ENCODE measurements at places on chromosomes 12 and 14.

DNA sequence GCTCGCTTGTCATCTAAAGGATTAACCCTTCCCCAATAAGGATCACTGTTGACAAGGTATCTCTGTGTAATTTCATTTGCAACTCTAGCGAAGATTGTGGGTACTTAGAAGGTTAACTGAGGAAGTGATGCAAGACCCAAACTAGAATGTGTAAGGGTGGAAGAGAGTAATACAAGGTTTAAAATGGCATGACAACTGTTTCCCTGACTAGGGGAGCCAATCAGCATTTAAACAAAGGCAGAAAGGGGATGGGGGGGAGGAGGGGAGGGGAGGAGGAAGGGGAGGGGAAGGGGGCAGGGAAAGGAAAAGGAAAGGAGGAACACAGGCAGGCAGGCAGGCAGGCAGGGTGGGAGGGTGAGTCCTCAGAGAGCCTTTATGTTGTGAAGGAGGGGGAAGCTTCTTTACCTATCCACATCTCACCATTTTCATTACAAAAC is 31.1 kb downstream of the NRDE2 start:
- no peak for DNase-seq

GRCh38 chr14:72549854-72550253 is 344.0 kb downstream of the DPF3 start:
- no peak for DNase-seq

GRCh38 chr12:76450690-76451089 is 102.5 kb upstream of the BBS10 start:
- no peak for DNase-seq

- DNase-seq: no peak
These were observed 32.3 kb downstream of the MEG3 start for GRCh38 chr14:100857923-100858837.

GRCh38 chr12:50109319-50109718 is 2.7 kb upstream of the COX14 start:
- DNase-seq: no peak

- DNase-seq: no peak
These were observed 7.1 kb downstream of the PTHLH start for GRCh38 chr12:27965411-27965810.

- DNase-seq: no peak
These were observed 27.8 kb upstream of the GPR132 start for GRCh38 chr14:105093038-105093430.

GRCh38 chr12:96302687-96303310 is 97.4 kb downstream of the CDK17 start:
- DNase-seq: no peak

DNA sequence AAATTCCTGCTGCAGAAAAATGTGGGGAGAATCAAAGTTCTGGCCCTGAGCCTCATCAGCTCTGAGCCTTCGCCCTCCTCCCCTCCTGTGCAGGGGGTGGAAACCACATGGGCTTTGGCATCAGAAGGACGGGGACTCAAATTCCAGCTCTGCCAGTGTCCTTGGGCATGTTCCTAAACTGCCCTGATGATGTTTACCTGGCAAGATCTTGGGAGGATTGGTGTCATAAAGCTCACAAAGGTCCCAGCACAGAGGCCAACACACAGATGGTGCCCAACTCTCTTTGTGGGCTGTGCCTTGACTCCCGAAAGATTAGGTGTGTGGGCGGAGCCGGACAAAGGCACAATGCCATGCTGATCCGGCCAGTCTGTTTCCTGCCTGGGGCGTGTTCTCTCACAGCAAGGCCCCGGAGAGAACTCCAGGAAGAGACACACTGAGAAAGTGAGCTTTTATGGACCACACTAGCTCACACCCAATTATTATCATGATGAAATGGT is 20.5 kb upstream of the CLMN start:
- DNase-seq: no peak

GRCh38 chr12:47249719-47250357 is 170.1 kb upstream of the AMIGO2 start:
- no peak for DNase-seq

DNA sequence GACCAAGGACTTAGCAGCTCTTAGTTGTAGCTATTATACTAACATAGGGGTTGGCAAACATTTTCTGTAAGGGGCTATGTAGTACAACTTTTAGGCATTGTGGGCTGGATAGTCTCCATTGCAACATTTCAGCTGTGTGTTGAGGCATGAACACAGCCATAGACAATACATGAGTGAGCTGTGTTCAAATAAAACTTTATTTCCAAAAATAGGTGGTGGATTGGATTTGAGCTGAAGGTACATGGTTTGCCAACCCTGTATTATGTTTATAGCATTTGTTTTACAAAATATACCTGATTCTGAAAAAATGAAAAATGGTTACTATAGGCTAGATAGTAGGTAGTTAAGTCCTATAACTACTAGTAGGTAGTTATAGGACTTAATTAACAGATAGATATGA is 40.5 kb downstream of the ETNK1 start:
- no peak for DNase-seq

DNA sequence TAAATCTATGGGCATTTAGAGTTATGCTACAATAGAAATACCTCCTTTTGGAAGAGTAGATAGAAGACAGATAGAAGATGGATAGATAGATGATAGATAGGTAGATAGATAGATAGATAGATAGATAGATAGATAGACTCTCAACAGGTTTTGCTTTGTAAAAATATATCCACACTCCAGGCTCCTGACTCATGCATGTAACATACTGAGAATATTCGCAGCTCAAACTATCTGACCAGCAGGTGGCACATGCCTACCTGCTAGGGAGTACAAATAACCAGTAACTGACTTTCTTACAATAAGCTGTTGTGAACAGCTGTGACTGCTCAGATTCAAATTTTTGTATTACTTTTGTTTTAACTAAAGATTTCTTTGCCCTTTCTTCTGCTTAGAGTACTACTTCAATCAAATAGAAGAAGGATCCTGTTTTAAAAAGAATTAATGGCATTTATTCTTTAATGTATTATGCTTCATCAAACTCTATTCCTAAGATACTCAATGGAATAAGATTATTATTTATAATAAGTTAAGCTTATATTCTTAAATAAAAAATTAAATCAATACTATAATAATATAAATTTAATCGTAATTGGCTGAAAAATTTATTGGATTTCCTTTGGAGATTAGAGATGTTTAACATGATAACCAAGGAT is 15.8 kb upstream of the CPNE8 start:
- DNase-seq: peak; percentile 5

- DNase-seq: no peak
These were observed 89.5 kb downstream of the AEBP2 start for GRCh38 chr12:19528750-19529149.

DNA sequence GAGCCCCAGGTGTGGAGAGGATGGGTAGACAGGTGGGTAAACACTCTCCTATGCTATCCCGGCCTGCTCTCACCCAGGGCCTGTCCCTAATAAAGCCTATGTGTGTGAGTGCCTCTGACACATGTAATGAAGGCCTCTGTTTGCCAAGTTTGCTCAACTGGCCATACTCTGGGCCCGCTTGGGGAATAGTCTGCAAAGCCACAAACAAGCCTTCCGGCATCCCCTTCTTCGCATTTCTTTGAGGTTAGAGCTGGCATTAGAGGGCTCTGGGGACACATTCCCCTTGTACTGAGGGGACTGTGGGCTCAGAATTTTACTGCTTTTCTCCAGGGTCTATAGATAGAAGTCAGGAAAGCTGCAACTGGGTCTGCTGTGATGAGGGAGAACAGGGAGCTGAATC is 240.5 kb downstream of the C12orf75 start:
- DNase-seq: no peak

- no peak for DNase-seq
These were observed 95.9 kb downstream of the DACT1 start for GRCh38 chr14:58733451-58734208.

GRCh38 chr12:644818-645552 is 18.3 kb downstream of the NINJ2 start:
- no peak for DNase-seq

GRCh38 chr12:68867606-68868005 is 59.6 kb downstream of the MDM2 start:
- peak; percentile 33 for DNase-seq

DNA sequence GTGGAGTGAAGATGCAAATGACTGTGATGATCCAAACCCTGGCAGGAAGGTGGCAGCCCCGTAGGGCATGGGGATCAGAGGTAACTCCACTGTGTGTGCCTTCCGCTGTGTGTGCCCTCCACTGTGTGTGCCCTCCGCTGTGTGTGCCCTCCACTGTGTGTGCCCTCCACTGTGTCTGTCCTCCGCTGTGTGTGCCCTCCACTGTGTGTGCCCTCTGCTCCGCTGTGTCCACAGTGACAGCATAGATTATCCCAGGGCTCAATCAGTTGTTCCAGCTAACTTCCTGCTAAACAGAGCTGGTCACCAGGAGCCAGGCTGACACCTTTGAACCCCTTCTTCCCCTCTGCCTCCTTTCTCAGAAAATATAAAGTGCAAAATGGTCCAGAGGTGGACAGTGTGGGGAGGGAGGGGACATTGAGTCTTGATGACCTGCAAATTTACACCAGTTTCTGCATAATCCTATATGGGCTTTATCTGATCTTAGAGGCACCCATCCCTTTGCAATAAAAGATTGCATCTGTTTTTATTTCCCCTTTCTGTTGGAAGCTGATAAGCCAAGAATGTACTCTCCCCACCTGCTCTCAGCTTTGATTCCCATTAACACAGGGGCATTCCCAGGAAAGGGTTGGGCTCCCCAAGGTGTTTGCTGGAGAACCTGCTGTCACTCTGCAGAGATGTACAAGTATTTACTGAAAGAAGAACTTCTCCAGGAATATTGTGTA is 21.6 kb upstream of the HNF1A start:
- no peak for DNase-seq

GRCh38 chr14:61887628-61888027 is 125.4 kb downstream of the SNAPC1 start:
- no peak for DNase-seq

DNA sequence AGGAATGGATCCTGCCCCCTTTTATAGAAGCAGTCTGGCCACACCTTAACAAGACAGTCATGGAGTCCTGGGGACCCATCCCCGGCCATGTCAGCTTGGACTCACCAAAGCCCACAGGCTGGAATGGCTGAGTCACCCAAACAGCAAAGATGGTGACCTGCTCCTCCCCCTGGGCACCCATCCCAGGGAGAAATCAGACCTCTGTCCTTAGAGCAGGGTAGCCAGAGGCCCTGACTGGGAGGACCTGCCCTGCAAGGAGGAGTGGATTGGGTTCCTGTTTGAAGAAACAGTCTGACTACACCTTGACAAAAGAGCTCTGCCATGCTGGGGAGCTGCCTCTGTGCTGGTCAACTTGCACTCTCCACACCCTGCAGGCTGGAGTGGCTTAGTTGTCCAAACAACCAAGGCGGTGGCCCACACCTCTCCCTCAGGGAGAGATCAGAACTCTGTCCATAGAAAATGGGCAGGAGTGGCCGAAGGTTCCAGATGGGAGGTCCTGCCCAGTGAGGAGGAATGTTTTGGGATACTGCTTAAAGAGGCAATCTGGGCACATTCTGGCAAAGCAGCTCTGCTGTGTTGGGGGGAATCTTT is 16.6 kb downstream of the MGP start:
- no peak for DNase-seq

- DNase-seq: no peak
These were observed 96.1 kb downstream of the SCN8A start for GRCh38 chr12:51687177-51687576.

- DNase-seq: no peak
These were observed 97.2 kb upstream of the KRAS start for GRCh38 chr12:25347716-25348592.

DNA sequence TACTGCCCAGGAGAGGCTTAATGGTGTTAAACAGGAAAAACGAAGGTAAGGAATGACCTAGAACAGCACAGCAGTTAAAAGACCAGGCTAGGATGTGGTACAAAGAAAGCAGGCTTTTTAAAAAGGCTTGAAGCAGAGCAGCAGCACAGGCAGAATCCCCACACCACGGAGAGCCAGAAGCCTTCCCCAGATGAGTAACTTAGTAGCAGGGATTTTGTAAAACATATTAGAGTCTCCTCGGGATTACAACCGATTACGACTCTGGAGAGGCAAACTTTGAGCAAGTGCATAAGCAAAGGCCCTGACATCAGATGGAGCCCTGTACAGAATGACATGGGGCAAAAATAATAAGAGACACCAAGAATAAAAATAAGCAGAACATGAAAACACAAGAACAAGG is 37.1 kb upstream of the DHRS4 start:
- no peak for DNase-seq

GRCh38 chr12:13627536-13627935 is 353.9 kb downstream of the GRIN2B start:
- DNase-seq: no peak

DNA sequence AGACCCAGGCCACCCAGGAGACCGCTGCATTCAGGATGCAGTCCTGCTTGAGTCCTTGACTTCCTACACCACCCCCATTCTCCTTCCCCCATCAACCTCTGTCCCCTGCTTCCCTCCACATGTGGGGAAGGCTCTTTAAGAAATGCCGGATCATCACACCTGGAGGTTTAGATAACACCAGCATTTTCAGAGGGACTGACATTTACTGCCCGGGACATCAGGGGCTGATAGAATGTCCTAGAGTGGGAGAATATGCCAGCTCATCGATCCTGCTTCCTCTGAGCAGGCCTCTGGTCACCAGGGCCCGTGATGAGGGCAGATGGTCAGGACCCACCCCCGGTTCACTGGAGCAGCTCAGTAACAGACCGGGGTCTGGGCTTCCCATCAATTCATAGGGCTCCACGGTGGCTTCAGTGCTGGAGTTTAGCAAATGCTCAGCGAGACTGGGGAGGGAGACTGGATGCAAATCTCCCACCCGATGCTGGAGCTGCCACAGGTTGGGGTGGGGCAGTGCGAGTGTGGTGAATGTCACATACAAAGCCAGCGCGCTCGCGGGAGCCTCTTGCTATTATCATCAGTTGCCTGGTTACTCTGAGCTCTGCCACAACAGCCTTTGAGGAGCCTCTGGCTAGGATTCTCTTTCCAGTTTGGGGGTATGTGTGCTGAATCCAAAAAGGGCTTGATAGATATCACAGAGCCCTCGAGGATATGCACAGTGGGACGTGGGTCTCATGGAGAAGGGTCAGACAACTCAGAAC is 111.6 kb downstream of the RBM19 start:
- no peak for DNase-seq

DNA sequence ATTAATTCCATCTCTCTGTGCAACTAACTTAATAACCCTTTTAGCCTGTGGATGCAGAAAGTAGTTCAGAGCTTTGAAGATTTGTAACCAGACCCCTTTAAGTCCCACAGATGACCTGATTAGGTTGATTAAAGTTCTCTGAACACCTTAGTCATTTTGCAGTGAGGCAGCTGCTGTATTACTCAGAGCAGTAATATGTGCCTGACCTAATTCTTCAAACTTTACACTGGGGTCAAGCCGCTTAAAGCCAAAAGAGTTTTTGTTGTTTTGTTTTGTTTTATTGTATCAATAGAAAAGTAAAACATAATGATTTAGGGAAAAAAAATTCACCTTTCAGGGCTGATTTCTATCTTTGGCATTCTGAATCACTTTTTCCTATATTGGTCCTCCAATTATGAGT is 78.6 kb upstream of the PLEKHG7 start:
- peak; percentile 79 for DNase-seq

All from NCI-H524 treated with DMSO at 0.1 percent for 48 hours (cell line).